ENCODE measurements at places on chromosomes 7 and 10.
A peak's percentile ranks its signal among the peaks of the same experiment; 100 is the strongest.

DNA sequence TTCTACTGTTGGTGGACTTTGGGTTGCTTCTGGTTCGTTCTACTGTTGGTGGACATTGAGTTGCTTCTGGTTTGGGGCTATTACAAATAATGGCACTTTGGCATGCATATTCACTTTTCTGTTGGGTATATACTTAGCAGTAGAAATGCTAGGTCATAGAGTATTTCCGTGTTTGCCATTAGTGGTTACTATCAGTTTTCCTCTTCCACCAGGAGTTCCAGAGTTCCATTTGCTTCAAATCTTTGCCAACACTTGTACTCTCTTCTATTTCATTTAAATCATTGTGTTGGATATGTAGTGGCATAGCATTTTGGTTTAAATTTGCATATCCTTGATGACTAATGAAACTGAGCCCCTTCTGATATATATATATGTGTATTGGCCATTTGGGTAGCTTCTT, 15.2 kb downstream of the UBE2D1 start:
- DNase-seq: no peak

DNA sequence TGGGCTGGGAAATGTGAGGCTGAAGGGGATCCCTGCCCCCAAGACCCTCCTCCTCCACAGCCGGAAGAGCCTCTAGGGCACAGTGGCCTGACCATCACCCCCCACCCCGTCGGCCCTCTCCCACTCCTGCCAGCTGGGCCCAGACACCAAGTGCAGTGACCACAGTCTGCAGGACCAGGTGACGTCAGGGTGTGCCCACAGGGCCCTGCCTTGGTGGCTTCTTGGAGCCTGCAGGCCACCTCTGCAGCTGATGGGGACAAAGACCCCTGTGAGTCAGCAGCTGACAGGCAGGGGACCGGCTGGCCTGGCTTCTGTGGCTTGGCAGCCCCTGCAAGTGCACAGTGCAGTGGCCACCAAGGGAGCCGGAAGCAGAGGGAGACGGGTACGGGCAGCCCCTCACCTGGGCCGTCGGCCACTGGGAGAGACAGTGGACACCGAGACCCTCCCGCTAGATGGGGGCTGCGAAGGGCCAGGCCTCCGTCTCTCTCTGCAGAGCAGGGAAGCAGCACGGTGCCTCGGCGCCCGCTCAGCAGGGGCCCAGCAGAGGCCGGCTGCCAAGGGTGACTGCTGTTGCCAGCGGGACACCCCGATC, 274.6 kb downstream of the ELFN1 start:
- no peak for DNase-seq

- DNase-seq: no peak
Measured at GRCh38 chr7:101680406-101681145, 51.5 kb upstream of the MYL10 start.

- no peak for DNase-seq
Measured at GRCh38 chr7:132557489-132558044, 18.7 kb downstream of the PLXNA4 start.

DNA sequence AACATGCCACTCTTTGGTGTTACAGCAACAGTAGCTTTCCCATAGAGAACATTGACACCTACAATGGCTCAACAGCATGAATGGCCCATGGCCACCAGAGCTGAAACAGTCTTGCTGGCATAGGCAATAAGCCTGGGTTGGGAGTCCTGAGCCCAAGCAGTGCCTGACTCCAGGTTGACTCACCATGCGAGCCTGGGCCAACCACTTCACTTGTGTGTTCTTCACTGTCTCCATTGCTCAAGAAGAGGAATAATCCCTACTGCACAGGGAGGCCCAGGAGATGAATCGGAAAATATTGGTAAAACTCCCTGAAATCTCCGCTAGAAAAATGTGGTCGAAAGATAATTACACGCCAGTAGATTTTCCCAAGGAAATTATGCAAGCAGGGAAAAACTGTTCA, 89.2 kb upstream of the INHBA start:
- DNase-seq: no peak

DNA sequence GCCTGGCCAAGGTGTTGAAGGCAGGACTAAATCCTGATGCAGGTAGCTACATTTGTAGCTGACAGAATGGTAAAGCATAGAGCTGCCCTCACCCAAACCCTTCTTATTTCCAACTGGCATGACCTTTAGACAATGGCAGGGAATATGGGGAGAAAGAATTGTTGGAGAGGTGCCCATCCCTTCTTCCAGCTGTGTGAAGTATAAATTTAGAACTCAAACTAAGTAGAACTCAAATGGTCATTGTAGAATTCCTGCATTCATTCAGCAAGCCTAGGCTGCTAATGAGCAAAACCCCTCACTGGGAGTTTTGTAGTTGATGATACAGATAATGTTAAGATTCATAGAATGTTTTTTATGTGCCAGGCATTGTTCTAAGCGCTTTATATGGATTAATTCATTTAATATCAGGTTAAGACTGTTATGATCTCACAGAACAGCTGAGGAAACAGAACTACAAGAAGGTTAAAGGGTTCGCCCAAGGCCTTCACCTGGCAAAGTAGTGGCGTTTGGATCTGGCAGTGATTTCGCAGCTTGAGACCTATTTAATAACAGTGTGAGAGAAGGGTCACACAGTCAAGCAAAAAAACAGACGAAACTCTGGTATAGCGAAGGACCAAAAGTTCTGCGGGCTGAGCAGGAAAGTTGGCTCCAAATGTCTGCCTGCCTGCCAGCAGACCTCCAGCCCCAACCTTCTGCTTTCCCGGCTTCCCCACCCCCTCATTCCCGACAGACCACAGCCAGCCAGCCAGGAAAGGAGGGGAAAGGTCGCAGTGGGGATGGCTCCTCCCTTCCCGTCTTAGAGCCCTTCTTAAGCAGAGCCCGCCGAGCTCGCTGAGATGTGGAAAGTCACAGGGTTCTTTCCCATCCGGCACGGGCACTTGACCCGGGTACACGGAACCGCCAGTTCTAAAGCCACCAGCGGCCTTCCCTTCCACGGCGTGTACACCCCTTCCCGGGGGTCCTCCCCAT, 1.6 kb upstream of the HILPDA start:
- no peak for DNase-seq

GRCh38 chr7:67045496-67045995, 48.9 kb downstream of the TYW1 start:
- DNase-seq: no peak

DNA sequence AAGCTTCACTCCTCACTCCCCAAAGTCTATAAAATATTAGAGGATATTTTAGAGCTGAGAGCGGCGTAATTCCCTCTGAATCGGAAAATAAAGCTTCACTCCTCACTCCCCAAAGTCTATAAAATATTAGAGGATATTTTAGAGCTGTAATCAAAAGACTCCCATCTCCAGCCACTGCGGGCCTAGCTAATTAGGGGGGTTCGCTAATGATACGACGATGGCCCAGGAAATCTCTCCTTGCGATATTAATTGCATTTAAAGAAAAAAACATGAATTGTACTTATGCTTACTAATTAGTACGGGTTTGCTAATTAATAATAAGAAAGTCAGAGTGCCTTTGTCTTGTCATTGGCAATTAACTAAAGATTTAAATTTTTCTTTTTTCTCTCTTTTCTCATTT, 235.9 kb downstream of the MAD1L1 start:
- no peak for DNase-seq

GRCh38 chr10:47237316-47238260, 62.4 kb upstream of the GDF10 start:
- DNase-seq: no peak

- no peak for DNase-seq
Measured at GRCh38 chr7:158023681-158024350, 563.8 kb downstream of the PTPRN2 start.

GRCh38 chr7:80802527-80802926, 116.3 kb downstream of the SEMA3C start:
- no peak for DNase-seq

DNA sequence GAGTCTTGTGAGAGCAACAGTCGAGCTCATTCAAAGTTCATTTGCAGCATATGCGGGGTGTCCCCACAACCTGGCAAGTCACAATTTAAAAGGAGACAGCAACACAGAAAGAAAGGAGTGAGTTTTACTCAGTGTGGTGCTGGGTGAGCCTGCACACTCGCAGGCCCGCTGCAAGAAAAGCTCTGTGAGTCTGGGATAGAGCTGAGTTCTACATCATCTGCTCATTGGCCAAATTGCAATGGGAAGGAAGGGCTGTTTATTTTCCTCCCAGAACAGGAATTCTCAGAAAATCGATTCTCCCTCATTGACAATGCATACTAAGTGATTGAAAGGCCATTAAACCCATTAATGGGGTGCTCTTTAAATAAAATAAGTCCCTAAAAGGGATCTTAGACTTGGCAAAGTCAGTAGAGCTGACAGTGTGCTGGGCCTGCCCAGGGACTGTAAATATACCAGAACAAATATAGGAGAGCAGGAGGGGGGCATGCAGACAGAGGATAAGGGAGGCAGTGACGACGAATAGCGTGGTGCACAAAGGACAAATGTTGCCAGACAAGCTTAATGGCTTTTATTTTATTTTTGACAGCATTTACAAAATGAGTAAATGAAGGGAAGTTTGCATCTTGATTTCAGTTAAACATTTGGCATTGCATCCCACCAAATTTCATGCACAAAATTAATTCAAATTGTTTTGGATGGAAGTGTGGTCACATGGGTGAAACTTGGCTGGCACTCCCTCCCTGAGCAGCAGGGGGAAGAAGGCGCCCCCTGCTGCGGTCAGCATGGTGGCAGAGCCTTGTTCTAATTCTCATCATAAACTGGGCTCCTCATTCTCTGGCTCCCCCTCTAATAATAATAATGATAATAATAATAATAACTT, 215.7 kb downstream of the SNX10 start:
- DNase-seq: no peak

DNA sequence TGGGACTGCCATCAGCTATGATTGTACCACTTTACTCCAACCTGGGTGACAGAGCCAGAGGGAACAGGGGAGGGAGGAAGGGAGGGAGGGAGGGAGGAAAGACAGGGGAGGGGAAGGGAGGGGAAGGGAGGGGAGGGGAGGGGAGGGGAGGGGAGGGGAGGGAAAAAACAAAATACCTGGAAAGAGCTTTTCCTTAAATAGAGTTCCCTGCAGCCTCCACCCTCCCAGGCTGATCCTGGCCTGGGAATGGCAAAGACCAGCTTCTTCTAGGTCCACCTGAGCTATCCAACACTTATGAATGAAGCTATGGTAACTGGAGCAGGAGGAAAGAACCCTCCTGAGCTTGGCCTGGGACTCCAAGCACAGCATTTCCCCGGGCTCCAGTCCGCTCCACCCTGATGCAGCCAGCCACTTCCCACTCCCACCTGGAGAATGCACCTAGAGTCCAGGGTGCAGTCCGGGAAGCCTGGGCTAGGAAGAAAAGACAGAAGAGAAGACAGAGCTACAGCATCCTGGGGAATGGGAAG, 66.1 kb downstream of the GRID1 start:
- no peak for DNase-seq

DNA sequence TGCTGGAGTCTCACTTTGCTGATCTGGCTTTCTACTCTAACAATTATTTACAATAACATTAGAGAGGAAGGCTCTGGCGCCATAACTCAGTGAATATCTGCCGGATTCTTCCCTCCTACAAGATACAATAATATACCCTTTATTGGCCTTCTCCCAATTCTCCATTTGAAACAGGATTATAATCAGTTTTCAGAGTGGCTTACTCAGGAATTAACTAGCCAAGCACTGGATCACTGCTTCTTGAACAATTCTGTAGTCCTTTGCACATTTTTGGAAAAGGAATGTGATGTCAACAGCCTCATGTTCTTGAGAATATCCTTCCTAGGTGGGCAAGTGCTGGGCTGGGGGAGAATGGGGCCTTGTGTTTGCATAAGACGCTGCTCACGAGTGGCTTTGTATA, 125.9 kb downstream of the HIPK2 start:
- no peak for DNase-seq

- DNase-seq: no peak
Measured at GRCh38 chr10:24556750-24557742, 166.6 kb downstream of the ARHGAP21 start.

DNA sequence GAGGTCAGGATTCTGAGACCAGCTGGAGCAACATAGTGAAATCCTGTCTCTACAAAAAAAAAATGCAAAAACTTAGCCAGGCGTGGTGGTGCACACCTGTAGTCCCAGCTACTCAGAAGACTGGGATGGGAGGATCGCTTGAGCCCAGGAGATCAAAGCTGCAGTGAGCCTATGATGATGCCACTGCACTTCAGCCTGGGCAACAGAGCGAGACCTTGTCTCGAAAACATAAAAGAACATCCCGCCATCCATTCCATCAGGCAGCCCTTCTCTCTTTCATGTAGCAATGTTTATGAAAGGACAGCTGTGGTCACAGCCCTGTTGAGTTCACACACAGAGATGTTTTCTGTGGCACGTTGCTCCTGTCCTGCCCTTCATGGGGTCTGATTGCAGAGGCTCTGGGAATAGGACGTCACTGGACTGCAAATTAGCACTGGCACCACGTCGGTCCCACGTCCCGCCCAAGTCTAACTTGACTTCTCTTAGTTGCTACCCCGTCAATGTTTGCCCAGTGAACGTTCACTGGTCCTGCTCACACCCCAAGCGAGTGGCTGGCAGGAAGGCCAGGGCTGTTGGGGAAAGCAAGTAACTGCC, 64.5 kb upstream of the MYL10 start:
- no peak for DNase-seq

GRCh38 chr7:147658392-147658967, 932.1 kb upstream of the C7orf33 start:
- DNase-seq: no peak

- DNase-seq: no peak
Measured at GRCh38 chr7:31788883-31789680, 102.1 kb downstream of the PPP1R17 start.

GRCh38 chr10:59460601-59461000, 98.3 kb upstream of the FAM13C start:
- no peak for DNase-seq

DNA sequence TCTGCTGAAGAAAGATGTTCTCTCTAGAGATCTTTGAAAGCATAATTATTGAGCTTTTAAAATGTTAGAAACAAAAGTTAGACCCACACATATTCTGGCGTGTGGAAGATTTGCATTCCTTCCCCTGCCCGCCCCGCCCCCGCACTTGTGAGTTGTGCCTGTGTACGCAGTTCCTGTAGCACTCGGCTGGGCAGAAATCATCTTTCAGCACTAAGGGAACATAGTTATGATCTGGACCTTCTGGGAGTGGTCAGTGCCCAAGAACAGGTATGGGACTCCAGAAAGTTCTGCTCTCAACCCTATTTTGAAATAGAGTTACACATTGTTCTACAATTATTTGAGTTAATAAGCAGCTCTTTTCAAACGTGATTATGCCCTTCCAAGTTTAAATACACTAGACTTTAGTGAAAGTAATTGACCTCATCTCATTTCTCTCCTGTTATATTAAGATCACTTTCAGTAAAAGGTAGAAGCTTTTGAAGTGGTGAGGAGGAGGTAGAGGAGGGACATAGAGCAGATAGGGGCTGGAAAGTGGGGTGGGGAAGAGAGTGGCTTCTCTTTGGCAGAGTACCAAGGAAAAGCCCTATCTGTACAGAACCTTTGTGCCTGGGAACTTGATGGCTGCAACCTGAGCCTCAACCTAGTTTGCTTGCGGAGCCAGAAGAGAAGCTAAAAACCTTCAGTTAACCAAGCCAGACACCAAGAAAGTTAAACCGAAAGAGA, 5.7 kb downstream of the BLVRA start:
- peak; percentile 17 for DNase-seq

DNA sequence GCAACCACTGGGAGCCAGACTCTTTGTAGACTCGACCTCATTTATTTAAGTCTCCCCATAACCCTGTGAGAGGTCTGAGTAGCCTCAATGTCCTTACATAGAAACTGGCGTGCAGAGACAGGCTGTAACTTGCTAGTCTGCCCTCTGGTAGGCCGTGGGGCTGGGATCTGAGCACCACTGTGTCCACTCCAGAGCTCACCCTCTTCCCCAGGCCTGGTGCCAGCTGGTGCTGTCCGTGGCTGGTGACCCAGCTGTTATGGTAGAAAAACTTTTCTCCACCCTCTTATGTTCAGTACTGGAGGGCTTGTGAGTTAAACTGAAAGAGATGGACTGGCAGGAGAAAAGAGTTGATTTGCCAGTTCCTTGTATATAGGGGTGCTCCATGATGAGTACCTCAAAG, 41.9 kb downstream of the ADAMTS14 start:
- DNase-seq: no peak
